ENCODE measurements at places on chromosomes 12 and 14.

DNA sequence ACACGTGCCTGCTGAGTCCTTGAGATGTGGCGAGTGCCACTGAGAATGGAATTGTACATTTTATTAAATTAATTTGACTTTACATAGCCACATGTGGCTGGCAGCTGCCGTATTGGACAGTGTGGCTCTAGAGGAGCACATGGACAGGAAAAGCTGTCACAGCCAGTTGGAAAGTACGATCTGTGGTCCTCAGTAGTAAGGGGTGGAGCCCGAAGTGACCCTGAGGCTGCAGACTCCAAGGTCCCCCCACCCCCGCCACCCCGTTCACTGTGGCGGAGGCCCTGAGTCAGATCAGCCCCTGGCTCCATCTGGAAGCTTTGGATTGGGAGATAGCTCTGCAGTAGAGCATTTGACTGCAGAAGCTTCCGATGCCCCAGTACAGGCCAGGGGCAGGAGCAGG is 25.8 kb upstream of the BEGAIN start:
- no peak for DNase-seq

DNA sequence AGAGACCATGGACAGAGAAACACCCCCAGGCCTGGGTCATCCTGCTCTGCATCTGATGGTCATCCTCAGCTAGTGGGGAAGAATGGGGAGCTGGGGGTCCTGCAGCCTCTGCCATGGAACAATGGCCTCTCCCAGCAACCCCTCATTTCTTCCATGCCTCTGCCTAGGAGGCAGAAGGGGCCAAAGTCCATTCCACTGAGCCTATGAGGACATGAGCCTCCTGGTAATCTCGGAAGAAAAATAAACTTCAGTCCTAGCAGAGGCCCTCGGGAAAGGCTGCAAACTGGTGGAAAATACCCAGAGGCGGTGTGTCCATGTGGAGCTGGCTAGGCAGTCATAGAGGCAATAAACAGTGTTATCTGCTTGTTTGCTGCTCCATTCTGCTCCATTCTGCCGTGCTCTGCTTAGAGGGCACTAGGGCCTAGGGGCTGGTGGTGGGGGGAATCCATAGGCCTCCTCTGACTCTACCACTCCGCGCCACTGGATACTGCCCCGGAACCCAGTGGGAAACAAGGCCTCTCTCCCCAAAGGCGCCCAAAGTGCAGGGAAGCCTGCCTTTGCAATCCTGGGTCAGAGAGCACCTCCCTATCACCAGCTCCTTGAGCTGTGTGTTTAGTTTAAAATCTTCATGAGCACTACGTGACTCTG is 4.5 kb downstream of the PGF start:
- DNase-seq: no peak

DNA sequence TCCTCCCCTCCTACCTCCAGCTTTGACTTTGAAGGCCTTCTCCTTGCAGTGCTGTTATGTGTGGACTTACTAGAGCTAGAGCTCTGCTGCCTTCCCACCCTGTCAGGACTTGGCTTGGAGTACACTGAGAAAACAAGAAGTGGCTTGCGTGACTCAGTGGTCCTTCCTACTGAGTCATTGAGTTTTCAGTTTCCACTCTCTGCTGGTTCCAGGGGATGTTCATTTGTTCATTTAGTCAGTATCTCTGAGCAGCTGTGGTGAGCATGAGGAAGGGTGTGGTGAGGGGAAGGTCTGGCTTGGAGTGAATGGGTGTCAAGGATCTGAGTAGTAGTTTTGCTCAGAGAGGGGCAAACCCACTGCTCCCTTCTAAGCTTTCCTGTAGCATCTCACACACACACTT is 17.2 kb upstream of the ELK3 start:
- DNase-seq: peak; percentile 76

GRCh38 chr12:30152705-30153104 is 369.0 kb upstream of the TMTC1 start:
- DNase-seq: no peak

GRCh38 chr12:22333186-22333712 is 1.3 kb downstream of the ST8SIA1 start:
- no peak for DNase-seq

DNA sequence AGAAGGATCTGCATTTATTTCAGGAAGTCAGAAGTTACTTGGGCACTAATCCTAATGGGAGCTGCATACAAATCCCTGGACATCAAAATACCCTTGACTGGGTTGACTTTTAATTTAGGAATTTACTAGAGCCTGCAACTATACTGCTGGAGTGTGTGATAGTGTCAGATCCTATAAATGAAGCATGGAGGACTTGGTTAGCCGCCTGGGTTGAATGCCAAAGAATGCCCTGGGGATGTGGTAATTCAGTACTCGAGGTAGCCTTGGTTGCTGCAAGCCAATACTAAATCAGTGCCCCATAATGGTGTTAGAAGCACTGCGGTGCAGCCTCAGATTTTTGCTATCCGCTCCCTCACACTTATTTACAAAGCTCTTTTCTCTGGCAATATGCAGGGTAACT is 184.9 kb downstream of the CAPZA3 start:
- DNase-seq: no peak

DNA sequence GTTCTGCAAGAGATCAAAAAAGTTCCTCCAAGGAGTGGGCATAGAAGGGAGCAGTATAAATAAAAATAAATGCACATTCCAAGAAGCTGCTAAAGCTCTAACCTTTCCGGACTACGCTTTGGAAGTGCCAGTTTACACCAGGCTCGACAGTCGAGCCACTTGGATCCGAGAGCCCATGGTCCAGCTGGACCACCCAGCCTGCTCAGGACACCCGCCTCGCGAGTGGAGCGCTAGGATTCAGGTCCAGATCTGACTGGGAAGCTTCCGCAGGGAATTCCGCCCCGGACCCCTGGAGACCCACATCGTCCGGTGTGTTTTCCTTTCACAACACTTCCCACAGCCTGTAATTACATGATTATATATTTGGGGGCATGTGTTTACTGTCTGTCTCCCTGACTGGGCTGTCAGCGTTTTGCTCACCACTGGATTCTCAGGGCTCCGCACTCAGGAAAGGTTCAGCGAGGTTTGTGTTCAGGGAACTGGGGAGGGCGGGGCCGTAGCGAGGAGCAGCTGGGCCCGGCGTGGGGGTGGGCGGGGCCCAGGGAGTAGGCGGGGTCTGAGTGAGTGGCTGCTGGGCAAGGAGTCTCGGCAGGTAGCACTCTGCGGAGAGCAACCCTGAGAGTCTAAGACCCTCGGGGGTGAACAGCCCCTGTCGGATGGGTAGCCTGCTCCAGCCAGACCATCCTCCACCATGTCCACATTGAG is 52.3 kb upstream of the TMEM263 start:
- DNase-seq: peak; percentile 64

DNA sequence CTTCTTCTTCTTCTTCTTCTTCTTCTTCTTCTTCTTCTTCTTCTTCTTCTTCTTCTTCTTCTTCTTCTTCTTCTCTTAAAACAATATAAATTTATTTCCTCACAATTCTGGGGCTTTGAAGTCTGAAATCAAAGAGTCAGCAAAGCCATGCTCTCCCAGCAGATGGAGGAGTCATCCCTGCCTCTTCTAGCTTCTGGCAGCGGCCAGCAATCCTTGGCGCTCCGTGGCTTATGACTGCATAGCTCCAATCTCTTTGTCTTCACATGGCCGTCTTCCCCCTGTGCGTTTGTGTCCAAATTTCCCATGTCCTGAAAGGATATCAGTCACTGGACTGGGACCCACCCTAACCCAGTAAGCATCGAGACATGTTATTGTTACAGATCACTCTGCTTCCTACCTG is 22.9 kb downstream of the KCNA1 start:
- DNase-seq: no peak

- DNase-seq: no peak
Measured at GRCh38 chr12:31855427-31855826, 103.8 kb upstream of the RESF1 start.

DNA sequence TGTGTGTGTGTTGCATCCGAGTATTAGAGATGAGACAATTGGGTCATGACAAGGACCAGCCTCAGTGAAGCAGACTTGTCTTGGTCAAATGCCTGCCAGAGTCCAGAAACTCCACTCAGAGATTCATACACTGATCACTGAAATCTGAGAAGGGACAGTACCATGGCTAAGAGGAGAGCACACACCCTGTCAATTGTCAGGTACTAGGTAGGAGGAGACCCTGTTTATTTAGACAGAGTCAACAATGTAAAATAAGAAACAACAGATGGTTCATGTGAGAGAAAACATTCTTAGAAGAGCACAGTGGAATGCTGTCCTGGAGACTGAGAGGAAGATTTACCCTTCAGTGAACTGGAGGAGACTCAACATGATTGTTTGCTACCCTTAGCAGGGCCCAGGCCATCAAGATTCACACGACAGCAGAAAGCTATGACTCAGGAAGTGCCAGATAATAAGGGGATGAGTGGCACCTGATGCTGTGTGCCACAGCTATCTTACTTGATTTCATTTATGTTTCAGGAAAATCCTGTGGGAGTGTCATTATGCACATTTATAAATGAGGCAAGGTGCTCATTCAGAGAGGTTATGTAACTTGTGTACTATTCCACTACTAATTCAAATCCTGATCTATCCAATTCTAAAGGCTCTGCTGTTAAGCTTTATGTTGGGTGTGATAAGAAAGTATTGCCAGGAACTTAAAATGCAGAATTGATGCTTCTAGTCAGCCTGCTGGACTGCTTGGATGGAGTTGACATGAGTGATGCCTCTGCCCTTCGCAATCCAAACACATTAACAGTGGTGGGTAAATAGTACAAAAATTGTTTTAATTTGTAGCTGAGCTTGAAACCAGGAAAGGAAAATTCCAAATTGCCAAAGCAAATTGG is 136.6 kb upstream of the NEDD1 start:
- no peak for DNase-seq

- DNase-seq: peak; percentile 25
Measured at GRCh38 chr12:92408072-92408900, 262.6 kb upstream of the BTG1 start.
